ENCODE measurements at places on chromosomes 12 and 14. TPM values are rescaled to one million over a fixed set of nuclear protein-coding genes. Genes with fewer than 3 reads are reported as not detected.

- DNase-seq: no peak
These were observed 30.3 kb downstream of the FAIM2 start for GRCh38 chr12:49873361-49873934.

- no peak for DNase-seq
These were observed 12.1 kb downstream of the CRADD start for GRCh38 chr12:93689076-93689834.

GRCh38 chr12:68122236-68122920 is 37.2 kb downstream of the IFNG start:
- DNase-seq: no peak

DNA sequence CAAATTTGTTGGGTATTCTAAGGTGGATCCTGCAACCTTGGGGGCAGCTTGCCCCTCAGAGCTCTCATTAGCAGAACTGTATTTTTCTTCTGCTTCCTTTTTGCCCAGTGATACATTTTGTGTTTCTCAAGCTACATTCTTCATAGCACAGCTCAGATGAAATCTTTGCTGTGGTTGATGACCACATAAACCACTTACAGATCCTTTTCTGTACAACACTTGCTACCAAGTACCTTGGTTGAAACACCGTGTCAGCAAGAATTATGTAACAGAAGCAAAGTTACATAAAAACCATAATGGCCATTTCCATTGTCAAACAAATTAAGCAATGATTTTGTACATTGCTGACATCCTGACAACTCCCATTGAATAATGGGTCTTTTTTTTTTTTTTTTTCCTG is 9.7 kb upstream of the PLBD1 start:
- no peak for DNase-seq

GRCh38 chr14:98364961-98365360 is 907.0 kb downstream of the BCL11B start:
- no peak for DNase-seq

The CORO1C gene
- 76.4 TPM for total RNA-seq

GRCh38 chr14:84688297-84689025 is 841.5 kb upstream of the FLRT2 start:
- no peak for DNase-seq
